CD4-positive, alpha-beta T cell treated with Interleukin-4 for 4 hours (primary cell): ENCODE measurements at places on chromosomes 2 and 18.

- DNase-seq = no peak
Observed at GRCh38 chr18:24271381-24272228, 126.0 kb downstream of the OSBPL1A start.

- no peak for DNase-seq
Observed at GRCh38 chr2:125424266-125424785, 1231.6 kb upstream of the GYPC start.

DNA sequence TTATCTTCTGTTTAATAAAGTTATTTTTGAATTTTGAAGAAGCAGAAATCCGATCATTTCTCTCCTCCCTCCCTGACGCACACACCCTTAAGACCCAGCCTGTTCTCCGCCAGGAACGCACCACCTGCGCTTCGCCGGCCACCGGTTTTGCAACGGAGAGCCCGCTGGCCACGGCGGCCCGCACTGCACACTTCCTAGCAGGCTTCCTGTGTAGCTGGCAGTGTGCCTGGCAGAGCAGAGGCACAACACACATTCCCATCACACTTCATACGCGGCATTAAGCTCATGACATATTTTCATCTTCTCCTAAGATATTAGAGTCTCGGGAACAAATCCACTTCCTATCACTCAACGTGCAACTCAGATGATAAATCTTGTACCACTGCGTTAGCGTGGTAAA lies 148.0 kb downstream of the HDAC4 start:
- DNase-seq = no peak

DNA sequence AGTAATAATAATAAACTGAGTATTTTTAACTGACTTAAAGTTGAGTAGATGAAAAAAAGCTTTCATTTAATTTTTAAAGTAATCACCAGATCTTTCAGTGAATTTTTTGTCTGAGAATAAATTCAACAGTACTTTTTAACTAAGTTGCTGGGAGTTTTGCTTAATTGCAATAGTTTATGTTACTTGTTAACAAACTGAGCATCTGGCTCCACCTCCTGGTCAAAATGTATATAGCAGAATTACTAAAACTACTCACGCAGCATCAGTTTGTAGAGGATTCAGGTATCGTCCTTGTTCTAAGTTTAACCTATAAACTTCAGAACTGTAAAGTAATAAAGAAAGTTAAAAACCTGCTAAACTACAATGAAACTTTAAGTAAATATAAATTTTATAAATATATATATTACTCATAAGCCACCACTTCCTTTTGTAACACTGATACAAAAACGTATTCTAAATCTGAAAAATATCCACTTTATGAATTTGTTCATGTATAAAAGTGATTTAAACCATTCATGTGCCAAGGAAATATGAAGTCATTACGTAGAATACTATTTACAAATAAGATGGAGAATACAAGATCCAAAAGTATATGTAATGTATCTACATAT lies 21.3 kb downstream of the NOL10 start:
- peak; percentile 71 for DNase-seq

DNA sequence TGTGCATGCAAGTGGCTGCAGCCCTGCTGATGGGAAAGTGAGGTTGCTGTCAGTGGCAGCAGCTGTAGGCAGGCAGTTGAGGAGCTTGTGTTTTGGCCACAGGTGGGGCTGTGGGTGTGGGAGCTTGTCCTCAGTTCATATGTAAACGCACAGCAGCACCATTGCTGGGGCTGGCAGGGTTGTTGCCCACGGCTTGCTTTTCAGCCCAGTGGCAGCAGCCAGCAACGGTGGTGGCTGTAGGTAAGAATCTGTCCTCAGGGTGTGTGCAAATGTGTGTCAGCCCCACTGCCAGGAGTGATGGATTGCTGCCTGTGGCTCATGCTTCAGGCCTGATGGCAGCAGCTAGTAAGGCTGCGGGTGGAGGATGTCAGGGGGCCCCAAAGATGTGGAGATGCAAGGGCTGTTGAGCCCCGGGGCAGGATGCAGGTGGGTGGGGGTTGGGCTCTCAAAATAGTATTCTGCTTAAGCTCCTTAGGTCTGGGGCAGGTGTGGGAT lies 141.3 kb upstream of the THUMPD2 start:
- no peak for DNase-seq

- no peak for DNase-seq
Observed at GRCh38 chr18:67463829-67464228, 52.7 kb downstream of the DSEL start.

- no peak for DNase-seq
Observed at GRCh38 chr2:144447535-144447934, 72.4 kb downstream of the ZEB2 start.

GRCh38 chr18:2654928-2655177 lies 673 bp upstream of the SMCHD1 start:
- DNase-seq = peak; percentile 76

DNA sequence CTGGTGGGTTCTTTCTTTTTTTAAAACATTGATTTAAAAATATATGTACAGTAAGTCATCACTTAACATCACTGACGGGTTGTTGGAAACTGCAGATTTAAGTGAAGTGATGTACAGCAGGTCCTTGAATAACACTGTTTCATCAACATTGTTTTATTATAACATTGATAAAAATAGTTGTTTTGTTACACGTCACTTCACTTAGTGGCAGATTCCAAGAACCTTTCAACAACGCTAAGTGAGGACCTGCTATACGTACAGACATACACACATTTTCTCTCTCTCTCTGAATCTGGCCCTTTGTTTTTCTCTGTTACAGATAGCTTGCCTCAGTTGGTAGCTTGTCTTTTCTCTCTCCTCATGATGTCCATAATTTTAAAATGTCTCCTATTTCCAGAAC lies 9.5 kb downstream of the CNOT11 start:
- no peak for DNase-seq
